ENCODE measurements at places on chromosomes 6 and 20. TPM values are rescaled to one million over a fixed set of nuclear protein-coding genes. Genes with fewer than 3 reads are reported as not detected.

GRCh38 chr6:136012198-136012887, 160.8 kb downstream of the PDE7B start:
- DNase-seq = no peak

DNA sequence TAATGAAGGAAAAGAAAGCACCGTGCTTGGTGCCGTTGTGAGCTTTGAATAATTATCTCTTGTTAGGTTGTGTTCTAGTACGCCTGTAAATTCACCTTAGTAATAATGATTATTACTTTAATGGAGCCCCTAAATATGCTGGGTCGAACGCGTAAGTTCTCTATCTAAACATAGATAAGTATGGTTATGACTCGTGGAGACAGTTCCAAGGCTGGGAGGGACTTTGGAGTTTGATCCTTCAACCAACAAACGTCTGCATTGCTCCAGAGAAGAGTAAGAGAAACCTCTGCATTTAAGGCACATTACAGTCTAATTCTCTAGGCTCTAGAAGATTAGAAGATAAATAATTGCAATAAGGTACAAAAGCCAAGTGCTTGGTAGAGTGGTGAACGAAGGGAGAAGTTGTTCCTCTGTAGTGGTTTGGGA, 514 bp downstream of the ACOT13 start:
- DNase-seq = peak; percentile 23

The CLDN20 gene
- polyA plus RNA-seq = 0.75 TPM

- DNase-seq = no peak
Observed at GRCh38 chr6:18742406-18742805, 355.3 kb downstream of the RNF144B start.

DNA sequence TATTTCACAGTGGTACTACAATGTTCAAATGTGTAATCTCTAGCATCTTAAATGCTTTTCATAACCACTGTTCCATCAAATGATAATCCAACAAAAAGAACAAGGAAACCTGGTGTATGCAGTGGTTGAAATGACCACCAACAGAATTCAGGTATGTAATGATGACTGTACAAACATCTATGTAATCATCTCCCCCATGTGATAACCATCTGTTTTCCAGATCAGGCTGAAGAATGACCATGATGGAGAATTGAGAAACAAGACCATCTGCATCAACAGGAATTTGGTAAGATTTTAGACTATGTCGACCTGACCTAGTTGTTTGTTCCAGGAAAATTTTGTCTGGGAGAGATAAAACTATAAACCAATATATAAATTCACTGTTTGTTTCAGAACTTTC, 81.3 kb upstream of the ASCC3 start:
- DNase-seq = no peak

GRCh38 chr6:132062626-132063025, 111.5 kb upstream of the CCN2 start:
- no peak for DNase-seq

The CDH22 gene
- not detected for polyA plus RNA-seq

DNA sequence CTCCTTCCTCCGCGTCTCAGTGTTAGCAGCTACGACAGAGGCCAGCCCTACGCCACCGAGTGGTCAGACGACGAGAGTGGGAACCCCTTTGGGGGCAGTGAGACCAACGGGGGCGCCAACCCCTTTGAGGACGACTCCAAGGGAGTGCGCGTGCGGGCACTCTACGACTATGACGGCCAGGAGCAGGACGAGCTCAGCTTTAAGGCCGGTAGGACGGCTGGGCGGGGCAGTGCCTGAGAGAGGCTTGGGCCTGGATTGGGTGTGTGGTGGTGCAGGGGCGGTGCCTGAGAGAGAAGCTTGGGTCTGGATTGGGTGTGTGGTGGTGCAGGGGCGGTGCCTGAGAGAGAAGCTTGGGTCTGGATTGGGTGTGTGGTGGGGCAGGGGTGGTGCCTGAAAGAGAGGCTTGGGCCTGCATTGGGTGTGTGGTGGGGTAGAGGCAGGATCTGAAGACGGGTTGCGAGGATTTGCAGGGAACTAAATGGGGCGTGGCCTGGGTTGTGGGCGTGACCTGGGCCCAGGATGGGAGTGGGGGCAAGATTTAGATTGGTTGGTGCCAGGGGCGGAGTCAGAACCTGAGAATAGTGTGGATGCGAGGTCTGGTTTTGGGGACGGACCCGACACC, 24.4 kb downstream of the SPDEF start:
- no peak for DNase-seq

All from right renal cortex interstitium (tissue), 3 donors.